ENCODE measurements at places on chromosomes 11 and 22.

DNA sequence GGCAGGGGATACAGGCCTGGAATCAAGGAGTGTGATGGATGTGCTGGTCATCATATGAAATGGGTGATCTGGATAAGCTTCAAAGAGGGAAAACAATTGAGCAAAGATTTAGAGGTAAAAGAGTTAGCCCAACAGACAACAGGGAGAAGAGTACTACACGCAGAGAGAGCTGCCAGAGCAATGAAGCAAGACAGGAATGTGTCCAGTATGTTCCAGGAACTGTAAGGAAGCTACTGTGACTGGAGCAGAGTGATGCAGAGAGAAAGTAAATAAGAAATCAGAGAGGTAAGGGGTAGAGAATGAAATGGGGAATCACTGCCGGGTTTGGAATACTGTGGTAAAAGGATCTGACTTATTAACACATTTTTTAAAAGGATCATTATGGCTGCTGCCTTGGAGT, 255.1 kb downstream of the DCDC1 start:
- DNase-seq = no peak

- DNase-seq = no peak
Observed at GRCh38 chr11:1782031-1782590, 18.4 kb upstream of the CTSD start.

DNA sequence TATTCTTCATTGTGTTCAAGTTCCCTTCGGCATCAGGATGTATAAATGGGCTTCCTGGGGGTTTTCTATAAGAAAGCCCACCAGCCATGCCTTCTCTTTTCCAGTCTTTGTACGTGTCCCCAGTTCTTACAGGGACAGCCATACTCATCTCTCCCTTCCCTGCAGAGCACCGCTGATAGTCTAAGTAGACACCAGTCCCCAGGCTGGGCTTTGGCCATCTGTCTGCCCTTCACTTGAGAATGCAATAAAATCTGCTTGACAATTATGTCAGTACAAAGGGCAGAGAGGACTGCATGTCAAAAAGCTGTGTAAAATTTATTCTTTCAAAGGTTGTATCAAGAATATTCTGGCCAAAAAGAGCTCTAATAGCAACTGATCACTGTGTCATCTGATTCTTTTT, 27.3 kb downstream of the NTM start:
- DNase-seq = no peak

DNA sequence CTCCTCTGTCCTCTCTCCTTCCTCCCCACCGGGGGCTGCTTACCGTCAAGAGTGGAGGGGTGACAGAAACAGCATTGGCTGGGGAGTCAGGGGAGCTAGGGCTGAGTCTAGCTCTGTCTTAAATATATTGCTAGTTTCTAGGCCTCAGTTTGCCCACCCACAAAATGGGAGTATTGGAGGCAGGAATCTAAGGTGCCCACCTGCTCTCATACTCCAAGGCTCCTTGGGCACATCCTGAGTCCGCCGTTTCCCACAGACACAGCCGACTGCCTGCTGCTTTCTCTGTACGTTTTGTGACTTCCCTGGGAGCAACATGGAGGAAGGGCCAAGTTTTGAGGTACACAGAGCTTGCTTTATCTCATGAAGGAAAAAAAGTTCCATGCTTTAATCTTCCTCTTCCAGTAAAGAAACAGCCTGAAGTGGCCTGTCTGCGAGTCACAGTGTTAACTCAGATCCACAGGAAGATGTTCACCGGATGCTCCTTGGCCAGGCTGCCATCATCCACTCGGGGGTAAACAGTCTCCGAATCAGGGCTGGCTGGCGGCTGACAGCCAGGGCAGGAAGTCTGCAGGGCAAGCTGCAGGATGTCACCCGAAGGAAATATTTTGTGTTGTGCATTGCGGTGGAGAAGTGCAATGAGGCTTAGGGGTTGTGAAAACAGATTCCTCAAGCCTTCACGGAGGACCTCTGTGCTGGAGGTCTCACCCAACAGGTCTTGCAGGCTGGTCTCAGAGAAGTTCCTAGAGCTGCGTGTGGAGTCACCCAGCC, 11.0 kb upstream of the CERK start:
- DNase-seq = no peak

DNA sequence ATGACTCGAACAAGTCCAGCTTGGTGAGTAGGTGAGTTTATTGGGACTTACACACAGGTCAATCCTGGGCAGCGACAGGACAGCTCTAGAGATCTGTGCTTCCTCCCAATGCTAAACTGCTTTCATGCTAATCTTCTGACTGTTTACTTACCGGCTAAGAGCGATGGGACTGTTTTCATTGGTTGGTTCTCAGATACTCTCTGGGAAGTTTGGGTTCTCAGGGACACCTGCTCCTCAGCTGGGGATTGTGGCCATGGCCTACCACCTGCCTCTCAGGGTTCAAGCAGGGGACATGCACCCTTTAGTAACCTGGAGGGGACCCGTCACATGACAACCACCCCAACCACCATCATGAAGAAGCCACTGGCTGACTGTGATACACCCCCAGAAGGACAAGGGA, 13.1 kb downstream of the APOL2 start:
- no peak for DNase-seq

- peak; percentile 61 for DNase-seq
Observed at GRCh38 chr11:12893787-12894672, 115.1 kb upstream of the RASSF10 start.

- no peak for DNase-seq
Observed at GRCh38 chr11:7251836-7252682, at the start of gene SYT9. SYT9 (plus strand) TSS chr11:7251904; CDS start chr11:7252187, 283 bp downstream.

- peak; percentile 28 for DNase-seq
Observed at GRCh38 chr11:15852179-15852578, 504.2 kb downstream of the SOX6 start.

- DNase-seq = no peak
Observed at GRCh38 chr22:48315439-48316256, 1512.0 kb downstream of the BRD1 start.

- DNase-seq = no peak
Observed at GRCh38 chr22:47259990-47260389, 497.5 kb downstream of the TBC1D22A start.

DNA sequence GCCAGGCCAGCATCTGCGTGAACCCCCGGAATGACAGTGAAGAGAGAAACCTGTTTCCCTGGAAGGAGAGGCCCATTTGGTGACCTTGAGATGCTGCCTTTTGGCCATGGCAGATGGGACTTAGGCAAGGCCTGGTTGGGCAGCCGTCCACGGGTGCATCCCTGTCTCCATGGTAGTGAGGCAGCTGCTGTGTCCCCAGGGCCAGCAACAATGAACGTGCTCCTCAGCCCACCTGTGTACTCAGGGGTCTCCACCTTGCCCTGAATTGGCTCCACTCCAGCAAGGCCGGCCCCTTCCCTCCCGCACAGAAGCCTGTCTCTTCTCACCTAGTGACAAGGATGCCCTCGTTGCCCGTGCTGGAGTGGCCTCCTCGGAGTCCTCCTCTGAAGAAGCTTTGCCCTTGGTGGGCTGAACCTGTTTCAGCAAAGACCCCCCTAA, 441.1 kb downstream of the TBC1D22A start:
- no peak for DNase-seq

GRCh38 chr11:3824714-3825472, 15.9 kb downstream of the RHOG start:
- no peak for DNase-seq

DNA sequence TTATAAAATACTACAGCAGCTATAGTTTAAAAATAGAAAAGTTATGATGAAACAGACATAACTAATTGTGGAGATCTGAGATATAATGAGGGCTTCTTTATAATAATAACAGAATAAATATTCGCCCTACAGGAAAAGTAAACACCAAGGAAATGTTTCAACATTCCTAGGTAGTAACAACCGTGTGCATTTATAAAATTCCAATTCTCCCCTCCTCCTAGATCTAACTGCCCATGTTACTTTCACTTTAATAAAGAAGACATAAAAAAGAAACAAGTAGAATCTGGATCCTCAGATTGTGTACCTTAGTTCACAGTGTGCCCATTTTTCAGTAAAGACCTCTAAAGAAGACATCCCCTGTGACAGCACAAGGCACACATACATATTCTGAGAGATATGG, 57.8 kb upstream of the MN1 start:
- DNase-seq = no peak

- peak; percentile 11 for DNase-seq
Observed at GRCh38 chr22:50250555-50251476, at the start of gene HDAC10. HDAC10 (minus strand) TSS chr22:50251265; CDS start chr22:50251032, 233 bp downstream.

- no peak for DNase-seq
Observed at GRCh38 chr11:33867561-33867960, 24.3 kb downstream of the LMO2 start.

DNA sequence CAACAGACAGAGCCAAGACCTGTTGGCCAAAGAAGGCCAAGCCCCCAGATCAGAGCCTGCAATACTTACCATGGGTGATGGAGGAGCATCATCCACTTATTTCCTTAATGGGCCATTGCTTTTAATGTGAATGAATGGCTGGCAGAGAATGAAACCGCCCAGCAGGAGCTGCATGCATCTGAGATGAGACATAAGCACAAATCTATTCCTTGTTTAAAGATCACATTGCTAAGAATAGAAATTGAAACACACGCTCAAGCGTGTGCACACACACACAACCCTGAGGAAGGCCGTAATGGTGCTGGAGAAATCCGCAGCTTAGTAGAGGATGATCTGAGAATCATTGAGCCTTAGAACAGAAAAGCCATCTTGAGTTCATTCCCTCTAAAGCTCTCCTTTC, 5.3 kb upstream of the RRAS2 start:
- no peak for DNase-seq

DNA sequence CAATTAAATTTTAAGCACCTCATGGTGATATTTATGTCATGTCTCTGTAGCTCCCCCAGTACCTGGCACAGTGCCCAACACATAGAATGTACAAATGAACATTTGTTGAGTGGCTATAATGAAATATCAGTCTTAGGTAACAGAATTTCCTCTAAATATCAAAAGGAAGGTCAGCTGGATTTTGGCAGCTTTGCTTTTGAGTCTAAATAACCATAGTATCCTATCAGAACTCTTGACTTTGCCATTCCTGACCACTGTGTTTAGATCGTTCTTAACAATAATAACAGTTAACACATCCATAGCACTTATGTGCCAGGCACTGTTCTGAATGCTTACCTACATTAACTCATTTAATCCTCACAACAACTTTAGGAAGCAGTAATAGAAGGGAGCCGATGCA, 26.6 kb downstream of the TMEM123 start:
- no peak for DNase-seq

GRCh38 chr11:113189909-113190667, 124.3 kb upstream of the TTC12 start:
- DNase-seq = no peak

GRCh38 chr11:112785719-112786118, 175.5 kb upstream of the NCAM1 start:
- no peak for DNase-seq

DNA sequence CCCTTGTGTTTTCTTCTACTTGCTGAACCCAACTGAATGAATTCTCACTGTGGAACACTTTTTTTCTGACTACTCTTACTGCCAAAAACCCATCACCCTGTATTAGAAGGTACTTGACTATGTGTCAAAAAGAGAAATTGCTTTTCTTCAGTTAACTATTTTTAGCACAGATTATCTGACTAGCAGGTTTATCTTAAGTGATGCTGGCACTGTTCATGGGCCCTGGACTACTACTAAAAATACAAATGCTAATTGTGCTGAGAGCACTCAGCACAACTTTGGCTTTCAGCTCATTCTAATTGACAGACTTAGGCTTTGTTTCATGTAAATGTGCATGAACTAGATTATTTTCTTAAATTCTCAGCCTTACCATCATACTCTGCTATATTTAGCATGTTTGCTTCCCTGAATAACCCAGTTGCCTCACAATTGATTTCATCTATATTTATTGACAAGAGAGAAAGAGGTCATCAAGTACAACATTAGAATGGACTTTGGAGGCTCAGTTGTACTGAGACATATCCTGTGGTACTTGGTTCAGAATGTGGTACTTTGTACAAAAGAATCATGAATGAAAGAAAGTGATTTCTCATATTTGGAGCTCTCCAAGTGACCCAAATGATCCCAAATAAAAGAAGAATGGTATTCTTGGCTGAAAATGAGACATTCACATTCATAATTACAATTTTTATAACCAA, 478.3 kb downstream of the KCNA4 start:
- no peak for DNase-seq

- no peak for DNase-seq
Observed at GRCh38 chr11:44992774-44993173, 42.1 kb upstream of the TP53I11 start.

DNA sequence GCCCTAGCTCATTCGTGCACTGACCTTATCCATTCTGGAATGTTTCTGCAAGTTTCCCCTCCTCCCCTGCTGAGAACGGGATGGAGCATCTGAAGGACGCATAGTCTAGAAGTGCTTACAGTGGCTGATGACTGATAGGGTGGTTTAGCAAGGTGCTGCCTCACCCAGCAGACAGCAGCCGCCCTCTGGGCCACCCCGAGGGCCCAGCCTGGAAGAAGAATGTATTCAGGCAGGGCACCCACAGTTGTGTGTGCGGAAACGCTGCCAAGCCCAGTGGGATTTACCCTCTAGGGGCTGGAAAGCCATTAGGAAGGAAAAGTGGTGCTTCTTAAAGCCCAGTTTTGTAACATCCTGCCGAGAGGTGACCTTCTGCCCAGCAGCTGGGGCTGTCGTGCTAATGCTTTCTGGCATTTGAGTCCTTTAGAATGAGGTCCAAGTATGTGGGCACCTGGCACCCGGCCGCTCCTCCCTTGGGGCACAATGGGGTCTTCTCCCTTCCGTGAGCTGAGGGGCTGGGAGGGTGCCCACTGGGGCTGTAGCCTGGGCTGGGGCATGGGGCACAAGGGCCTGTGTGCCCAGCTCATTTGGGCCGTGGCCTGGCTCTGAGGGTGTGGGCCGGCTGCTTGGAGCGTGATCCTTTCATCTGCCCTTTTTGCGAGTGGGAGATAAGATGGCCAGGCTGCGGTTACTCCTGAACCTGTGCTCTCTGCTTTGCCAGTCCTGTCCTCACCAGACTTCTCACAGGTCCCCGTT, 14.4 kb downstream of the FBLN1 start:
- DNase-seq = no peak

GRCh38 chr11:10418259-10418949, 36.7 kb upstream of the AMPD3 start:
- DNase-seq = no peak

- no peak for DNase-seq
Observed at GRCh38 chr11:95461858-95462257, 230.9 kb upstream of the SESN3 start.

GRCh38 chr11:126702165-126702720, 298.3 kb downstream of the KIRREL3 start:
- DNase-seq = no peak

DNA sequence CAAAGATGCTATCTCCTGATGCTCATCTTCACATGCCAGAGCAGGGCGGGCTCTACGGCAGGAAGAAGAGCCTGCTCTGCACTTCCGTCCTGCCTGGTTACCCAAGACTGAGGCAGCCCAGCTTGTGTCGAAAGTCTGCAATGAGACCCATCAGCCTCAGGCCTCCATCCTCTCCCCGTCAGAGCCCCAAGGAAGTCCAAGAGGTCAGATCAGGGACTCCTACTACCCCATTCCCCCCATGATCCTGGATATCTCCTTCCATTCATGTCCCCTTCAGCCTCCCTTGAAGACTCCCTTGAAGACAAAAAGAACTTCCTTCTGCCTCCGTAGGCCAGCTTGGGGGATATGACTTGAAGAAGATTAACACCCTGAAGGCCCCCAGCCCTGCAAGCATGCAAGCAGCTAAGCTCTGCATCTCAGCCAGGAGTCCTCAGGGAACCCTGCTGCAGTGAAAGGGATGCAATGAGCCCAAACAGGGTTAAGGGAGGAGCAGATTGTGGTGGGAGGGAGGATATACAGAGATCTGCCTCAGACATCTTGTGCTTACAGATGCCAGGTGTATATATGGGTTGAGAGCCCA, 85.6 kb downstream of the TRIM29 start:
- no peak for DNase-seq

Measured in NCI-H1092 treated with DMSO at 0.1 percent for 48 hours (cell line).